ENCODE measurements at places on chromosomes 4 and X. TPM values are rescaled to one million over a fixed set of nuclear protein-coding genes. Genes with fewer than 3 reads are reported as not detected.

GRCh38 chr4:74031576-74031975 lies 6.9 kb downstream of the CXCL3 start:
- no peak overlapping the region for H3K27ac ChIP-seq
- no peak for DNase-seq
- H3K4me1 ChIP-seq = no peaks in the 10 kb centered on the region

- no peaks in the 10 kb centered on the region for H3K27me3 ChIP-seq
- H3K4me1 ChIP-seq = peaks cover 33% of the 10 kb centered on the region
- H3K36me3 ChIP-seq = peaks cover 48% of the 10 kb centered on the region
- no peak for DNase-seq
- no peak overlapping the region for H3K4me3 ChIP-seq
These were observed 66.0 kb downstream of the MANBA start for GRCh38 chr4:102694791-102695190.

DNA sequence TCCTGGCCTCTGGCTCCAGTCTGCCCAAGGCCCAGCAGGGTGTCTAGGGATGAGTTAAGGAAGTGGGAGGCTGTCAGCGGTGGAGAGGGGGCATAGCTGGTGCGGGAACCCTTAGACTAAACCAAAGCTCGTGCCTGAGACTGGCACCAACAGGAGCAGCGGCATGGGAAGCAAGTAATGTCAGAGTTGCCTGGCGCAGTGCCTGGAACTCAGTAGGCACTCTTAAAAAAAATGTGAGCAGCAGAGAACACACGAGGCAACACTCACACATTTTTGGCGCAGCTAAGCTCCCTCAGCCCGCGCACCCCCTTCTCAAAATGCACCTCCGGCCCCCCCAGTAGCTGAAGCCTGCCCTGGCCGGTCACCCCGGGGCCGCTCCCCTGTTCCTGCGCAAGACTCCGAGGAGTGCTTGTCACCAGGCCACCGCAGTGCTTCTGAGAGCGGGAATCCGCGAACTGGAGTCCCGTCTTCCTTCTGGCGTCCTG lies 583 bp downstream of the GABRE start:
- H3K36me3 ChIP-seq = no peaks in the 10 kb centered on the region
- peaks cover 2% of the 10 kb centered on the region for H3K27me3 ChIP-seq
- no peaks in the 10 kb centered on the region for H3K4me1 ChIP-seq
- no peak overlapping the region for H3K4me3 ChIP-seq
- no peak for DNase-seq

DNA sequence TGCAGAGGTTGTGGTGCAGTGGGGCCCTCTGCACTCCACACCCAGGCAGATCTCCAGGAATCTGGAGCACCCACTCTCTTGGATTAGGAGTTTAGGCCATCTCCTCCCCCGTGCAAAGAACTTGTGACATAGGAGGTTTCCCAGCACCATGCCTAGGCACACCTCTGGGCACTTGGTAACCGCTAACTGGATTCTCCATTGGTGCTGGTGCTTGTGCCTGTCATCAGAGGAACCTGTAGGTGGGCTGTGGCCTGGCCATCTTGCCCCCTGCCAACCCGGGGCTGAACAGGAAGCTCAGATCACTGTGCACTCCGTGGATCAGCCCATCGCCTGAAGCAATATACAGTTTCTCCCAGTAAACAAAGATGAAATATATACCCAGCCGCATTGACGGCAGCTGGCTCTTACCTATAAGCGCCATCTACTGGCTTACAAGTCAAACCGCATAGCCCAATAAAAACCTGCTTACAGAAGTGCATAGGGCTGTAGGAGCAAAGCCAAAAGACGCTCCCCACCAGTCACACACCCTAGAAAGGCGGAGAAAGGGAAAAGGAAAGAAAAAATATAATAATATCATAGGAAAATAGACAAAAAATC lies 19.1 kb upstream of the TEX13B start:
- H3K27ac ChIP-seq = no peak overlapping the region
- H3K27me3 ChIP-seq = no peaks in the 10 kb centered on the region
- H3K4me3 ChIP-seq = no peak overlapping the region
- no peaks in the 10 kb centered on the region for H3K4me1 ChIP-seq
- H3K36me3 ChIP-seq = no peaks in the 10 kb centered on the region

DNA sequence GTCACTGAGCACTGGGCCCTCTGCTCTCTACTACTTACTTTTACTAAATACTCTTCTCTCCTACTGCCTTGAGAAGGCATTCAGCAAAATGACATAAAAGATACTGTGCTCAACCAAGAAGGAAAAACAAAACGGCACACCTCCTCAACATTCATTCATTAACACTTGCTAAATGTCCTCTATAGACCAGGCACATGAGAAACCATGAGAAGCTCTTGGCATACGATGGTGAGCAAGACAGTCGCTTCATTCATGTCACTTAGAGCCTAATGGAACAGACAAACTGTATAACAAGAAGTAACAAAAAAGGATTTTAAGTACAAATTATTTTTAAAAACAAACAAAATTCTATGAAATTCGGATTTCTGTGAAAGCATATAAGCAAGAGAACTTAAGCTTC lies 38.7 kb downstream of the COL25A1 start:
- no peaks in the 10 kb centered on the region for H3K36me3 ChIP-seq
- no peak overlapping the region for H3K4me3 ChIP-seq

DNA sequence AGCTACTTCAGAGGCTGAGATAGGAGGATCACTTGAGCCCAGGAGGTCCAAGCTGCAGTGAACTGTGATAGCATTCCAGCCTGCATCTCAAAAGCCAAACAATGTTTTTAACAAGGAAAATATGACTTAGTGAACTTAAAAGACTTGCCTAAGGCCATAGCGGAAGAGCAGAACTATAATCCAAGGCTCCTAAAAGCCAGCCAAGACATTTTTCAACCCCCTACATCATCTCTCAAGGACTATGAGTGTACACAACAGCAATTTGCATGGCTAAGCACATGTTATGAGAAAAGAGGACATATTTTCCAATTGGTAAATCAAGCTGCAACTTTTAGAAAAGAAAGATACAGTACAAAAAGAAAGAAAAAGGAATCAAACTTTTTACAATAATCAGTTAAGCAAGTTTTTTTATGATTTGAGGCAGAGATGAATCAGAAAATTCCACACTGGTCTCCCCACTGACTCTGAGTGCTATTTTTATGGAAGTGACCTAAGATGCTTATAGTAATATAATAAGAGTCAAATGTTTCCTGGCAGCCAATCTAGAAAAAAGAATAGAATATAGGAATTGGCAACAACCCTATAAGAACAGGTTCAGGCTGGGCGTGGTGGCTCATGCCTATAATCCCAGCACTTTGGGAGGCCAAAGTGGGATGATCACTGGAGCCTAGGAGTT lies 9.8 kb upstream of the ACOT9 start:
- H3K36me3 ChIP-seq = no peaks in the 10 kb centered on the region
- H3K4me3 ChIP-seq = no peak overlapping the region
- H3K4me1 ChIP-seq = no peaks in the 10 kb centered on the region
- H3K27me3 ChIP-seq = no peaks in the 10 kb centered on the region
- no peak overlapping the region for H3K27ac ChIP-seq
- DNase-seq = no peak

- peaks cover 76% of the 10 kb centered on the region for H3K27me3 ChIP-seq
- no peak overlapping the region for H3K27ac ChIP-seq
- H3K4me1 ChIP-seq = peaks cover 45% of the 10 kb centered on the region
- peak overlapping the region; percentile 13 for H3K4me3 ChIP-seq
These were observed 518 bp downstream of the PRDM8 start for GRCh38 chr4:80197601-80198440.

- no peaks in the 10 kb centered on the region for H3K4me1 ChIP-seq
These were observed 142.3 kb downstream of the PAPSS1 start for GRCh38 chr4:107577743-107578142.

GRCh38 chr4:34921391-34921790 lies 1322.9 kb downstream of the ARAP2 start:
- no peaks in the 10 kb centered on the region for H3K27me3 ChIP-seq
- DNase-seq = no peak
- no peaks in the 10 kb centered on the region for H3K36me3 ChIP-seq
- no peak overlapping the region for H3K4me3 ChIP-seq

GRCh38 chr4:180363815-180364214 lies 1879.4 kb upstream of the TENM3 start:
- no peaks in the 10 kb centered on the region for H3K36me3 ChIP-seq
- no peaks in the 10 kb centered on the region for H3K27me3 ChIP-seq
- H3K4me3 ChIP-seq = no peak overlapping the region
- H3K4me1 ChIP-seq = no peaks in the 10 kb centered on the region
- DNase-seq = no peak

DNA sequence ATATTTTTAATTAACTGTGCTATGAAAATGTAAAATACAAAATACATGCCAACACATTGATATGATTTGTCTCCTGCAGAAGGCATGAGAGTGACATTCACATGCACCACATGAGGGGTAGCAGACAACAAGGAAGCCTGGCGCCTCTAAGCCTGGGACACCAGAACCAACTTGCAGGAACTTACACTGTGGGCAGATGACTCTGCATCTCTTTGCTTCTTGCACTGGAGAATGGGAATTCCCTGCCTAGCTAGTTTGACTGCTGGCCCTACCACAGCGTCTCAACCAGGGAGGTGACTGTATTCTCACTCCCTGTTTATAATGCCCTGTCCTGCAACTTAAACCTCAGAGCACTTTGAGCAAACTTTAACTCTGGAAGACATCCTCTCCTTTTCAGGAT lies 40.5 kb downstream of the PAGE2 start:
- H3K4me1 ChIP-seq = peaks cover 5% of the 10 kb centered on the region
- DNase-seq = no peak
- H3K27ac ChIP-seq = no peak overlapping the region
- H3K36me3 ChIP-seq = no peaks in the 10 kb centered on the region
- H3K4me3 ChIP-seq = no peak overlapping the region

DNA sequence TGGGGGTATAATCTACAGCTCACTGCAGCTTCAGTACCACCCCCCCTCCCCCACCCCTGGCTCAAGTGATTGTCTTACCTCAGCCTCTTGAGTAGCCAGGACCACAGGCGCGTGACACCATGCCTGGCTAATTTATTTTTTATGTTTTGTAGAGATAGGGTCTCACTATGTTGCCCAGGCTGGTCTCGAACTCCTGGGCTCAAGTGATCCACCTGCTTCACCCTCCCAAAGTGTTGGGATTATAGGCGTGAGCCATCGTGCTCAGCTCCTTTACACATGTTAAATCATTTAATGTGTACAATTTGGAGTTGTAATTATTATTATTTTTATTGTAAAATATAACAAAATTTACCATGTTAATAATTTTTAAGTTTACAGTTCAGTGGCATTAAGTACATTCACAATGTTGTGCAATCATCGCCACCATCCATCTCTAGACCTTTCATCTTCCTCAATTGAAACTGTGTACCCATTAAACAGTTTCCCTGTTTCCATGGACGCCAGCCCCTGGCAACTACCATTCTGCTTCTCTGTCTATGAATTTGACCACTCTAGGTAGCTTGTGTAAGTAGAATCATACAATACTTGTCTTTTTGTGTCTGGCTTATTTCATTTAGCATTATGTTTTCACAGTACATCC lies 6.1 kb downstream of the SLAIN2 start:
- H3K36me3 ChIP-seq = no peaks in the 10 kb centered on the region
- H3K27ac ChIP-seq = no peak overlapping the region
- H3K4me3 ChIP-seq = no peak overlapping the region
- no peaks in the 10 kb centered on the region for H3K27me3 ChIP-seq

GRCh38 chr4:5573965-5574364 lies 134.4 kb downstream of the EVC2 start:
- no peak overlapping the region for H3K27ac ChIP-seq
- H3K4me3 ChIP-seq = no peak overlapping the region
- no peak for DNase-seq
- H3K27me3 ChIP-seq = no peaks in the 10 kb centered on the region

- H3K4me3 ChIP-seq = no peak overlapping the region
- DNase-seq = no peak
These were observed 179.6 kb downstream of the CCNG2 start for GRCh38 chr4:77336411-77337142.

GRCh38 chrX:107676559-107677378 lies 48.5 kb downstream of the PRPS1 start:
- H3K4me1 ChIP-seq = peaks cover 72% of the 10 kb centered on the region
- H3K27me3 ChIP-seq = no peaks in the 10 kb centered on the region
- H3K27ac ChIP-seq = peak overlapping the region; percentile 87

GRCh38 chr4:105135785-105136184 lies 10.9 kb upstream of the TET2 start:
- H3K4me3 ChIP-seq = peak overlapping the region; percentile 52
- peak; percentile 55 for DNase-seq
- no peak overlapping the region for H3K27ac ChIP-seq
- H3K4me1 ChIP-seq = peaks cover 66% of the 10 kb centered on the region
- H3K27me3 ChIP-seq = no peaks in the 10 kb centered on the region
- H3K36me3 ChIP-seq = no peaks in the 10 kb centered on the region

GRCh38 chr4:138164208-138164607 lies 77.9 kb downstream of the SLC7A11 start:
- no peaks in the 10 kb centered on the region for H3K27me3 ChIP-seq
- H3K4me3 ChIP-seq = no peak overlapping the region
- no peaks in the 10 kb centered on the region for H3K4me1 ChIP-seq

DNA sequence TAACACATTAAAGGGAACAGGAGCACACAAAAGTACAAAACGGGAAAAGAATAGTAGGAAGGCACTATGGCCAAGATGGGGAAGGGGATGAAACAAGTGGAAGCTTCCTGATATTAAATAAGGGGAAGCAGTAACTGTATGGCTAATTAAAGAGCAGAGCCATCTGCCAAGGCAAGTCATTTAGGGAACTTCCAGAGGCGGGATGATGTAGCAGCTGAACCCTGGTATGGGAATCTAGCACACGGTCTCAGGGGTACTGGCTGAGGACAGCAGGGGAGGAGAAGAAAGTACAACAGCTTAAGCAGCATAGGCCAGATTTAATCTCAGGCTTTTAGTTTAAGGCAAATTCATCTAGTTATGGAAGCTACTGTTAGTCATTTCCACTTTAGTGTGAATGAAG lies 59.1 kb downstream of the IGFBP7 start:
- no peak overlapping the region for H3K4me3 ChIP-seq
- H3K27ac ChIP-seq = peak overlapping the region; percentile 68
- H3K4me1 ChIP-seq = peaks cover 22% of the 10 kb centered on the region
- H3K27me3 ChIP-seq = no peaks in the 10 kb centered on the region
- no peaks in the 10 kb centered on the region for H3K36me3 ChIP-seq
- DNase-seq = peak; percentile 70

DNA sequence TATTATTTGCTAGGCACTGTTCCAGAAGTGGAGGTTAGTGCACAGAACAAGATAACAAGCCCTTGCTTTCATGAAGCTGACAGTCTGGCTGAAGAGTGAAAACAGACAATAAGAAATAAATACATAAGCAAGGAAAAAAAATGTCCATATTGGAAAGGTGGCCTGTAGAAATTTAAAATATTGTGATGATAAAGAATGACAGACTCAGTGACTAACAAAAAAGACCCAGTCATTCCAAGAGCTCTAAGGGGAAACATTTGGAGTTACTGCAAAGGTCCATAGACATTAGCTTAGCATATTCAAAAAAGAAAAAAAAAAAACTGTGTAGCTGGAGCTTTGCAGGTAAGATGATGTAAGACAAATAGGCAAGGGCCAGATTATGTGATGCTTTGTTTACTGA lies 1.0 kb upstream of the ANTXR2 start:
- H3K27ac ChIP-seq = peak overlapping the region; percentile 98
- peak overlapping the region; percentile 93 for H3K4me3 ChIP-seq
- H3K36me3 ChIP-seq = peaks cover 7% of the 10 kb centered on the region
- no peak for DNase-seq

- no peak overlapping the region for H3K4me3 ChIP-seq
- H3K27ac ChIP-seq = no peak overlapping the region
- H3K27me3 ChIP-seq = no peaks in the 10 kb centered on the region
- no peaks in the 10 kb centered on the region for H3K36me3 ChIP-seq
- no peaks in the 10 kb centered on the region for H3K4me1 ChIP-seq
These were observed 648.3 kb downstream of the SPRY1 start for GRCh38 chr4:124044867-124045266.

The PDE5A gene
- not detected for polyA plus RNA-seq

The HS6ST2 gene
- polyA plus RNA-seq = not detected

The STK32B gene
- polyA plus RNA-seq = 1.2 TPM

The VSIG4 gene
- 56.8 TPM for polyA plus RNA-seq

The MED12 gene
- polyA plus RNA-seq = 2.4 TPM

The AKAP4 gene
- not detected for polyA plus RNA-seq

Data from CD14-positive monocyte (primary cell).